ENCODE measurements at places on chromosomes 12 and 14.
A peak's percentile ranks its signal among the peaks of the same experiment; 100 is the strongest.

- no peak for DNase-seq
Observed at GRCh38 chr12:28253161-28253641, 62.9 kb downstream of the CCDC91 start.

- DNase-seq, result no peak
Observed at GRCh38 chr14:22597771-22598098, 365 bp upstream of the ABHD4 start.

- DNase-seq, result no peak
Observed at GRCh38 chr12:107983756-107984472, 145.2 kb upstream of the WSCD2 start.

- DNase-seq, result no peak
Observed at GRCh38 chr14:61911574-61911973, 149.4 kb downstream of the SNAPC1 start.

- DNase-seq, result no peak
Observed at GRCh38 chr14:68229423-68230100, 410.0 kb downstream of the RAD51B start.

- DNase-seq, result no peak
Observed at GRCh38 chr12:62748941-62749468, 185.9 kb downstream of the PPM1H start.

- no peak for DNase-seq
Observed at GRCh38 chr12:4829161-4829792, 80.4 kb upstream of the KCNA1 start.

DNA sequence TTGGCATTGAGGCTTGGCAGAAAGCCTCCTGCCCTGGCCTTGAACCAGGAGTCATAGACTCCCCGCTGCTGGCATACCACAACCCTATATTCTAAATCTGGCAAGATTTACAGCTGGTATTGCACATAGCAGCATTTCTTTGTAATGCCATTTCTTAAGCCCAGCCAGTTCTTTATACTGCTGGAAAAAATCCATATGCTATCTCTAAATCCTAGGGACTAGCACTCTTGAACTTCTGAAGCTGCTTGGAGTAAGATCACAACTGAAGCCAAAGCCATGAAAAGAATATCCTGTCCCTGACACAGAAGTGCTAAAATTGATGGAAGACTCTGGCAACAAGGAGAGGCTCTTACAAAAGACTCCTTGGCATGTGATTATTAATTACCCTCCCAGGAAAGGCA lies 89.3 kb downstream of the KCNC2 start:
- DNase-seq, result peak; percentile 10

- no peak for DNase-seq
Observed at GRCh38 chr14:54465654-54466053, 23.1 kb downstream of the GMFB start.

DNA sequence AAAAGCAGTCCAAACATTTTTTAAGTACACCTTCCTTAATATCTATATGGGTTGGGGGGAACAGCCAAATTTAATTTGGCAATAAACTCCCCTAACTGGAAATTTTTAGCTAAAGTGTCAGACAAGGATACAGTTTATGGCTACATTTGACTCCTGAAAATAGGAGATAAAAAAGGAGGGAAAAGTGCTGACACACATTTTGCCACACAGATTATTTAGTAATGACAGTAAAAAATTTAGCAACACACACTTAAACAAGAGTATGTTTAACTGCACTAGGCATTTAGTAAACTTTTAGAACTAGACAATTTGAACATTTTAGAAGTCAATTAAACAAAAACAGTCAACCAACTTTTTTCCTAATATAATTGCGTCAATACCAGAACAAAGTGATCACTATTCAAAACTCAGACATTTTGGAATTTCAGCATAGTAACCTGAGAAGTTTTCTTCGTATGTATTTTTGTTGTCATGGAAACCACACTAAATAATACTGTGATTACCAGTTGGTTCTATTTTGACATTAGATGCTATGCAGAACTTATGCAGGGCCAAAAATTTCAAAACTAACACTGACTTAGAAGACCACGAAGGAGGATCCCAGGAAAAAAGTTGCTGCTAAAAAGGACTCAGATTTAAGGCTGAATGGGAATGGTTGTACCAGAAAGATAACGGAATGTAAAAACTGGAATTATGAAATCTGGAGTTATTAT lies 13.4 kb downstream of the GMFB start:
- no peak for DNase-seq

DNA sequence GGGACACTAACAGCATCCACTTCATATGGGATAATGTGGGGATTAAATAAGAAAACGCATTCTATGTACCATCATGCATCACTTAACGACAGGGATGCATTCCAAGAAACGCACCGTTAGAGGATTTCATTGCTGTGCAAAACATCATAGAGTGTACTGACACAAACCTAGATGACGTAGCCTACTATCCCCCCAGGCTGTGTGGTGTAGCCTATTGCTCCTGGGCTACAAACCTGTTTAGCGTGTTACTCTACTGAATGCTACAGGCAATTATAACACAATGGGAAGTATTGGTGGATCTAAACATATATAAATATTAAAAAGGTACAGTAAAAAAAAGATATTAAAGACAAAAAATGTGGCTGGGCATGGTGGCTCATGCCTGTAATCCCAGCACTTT lies 230.6 kb downstream of the KSR2 start:
- DNase-seq, result no peak

DNA sequence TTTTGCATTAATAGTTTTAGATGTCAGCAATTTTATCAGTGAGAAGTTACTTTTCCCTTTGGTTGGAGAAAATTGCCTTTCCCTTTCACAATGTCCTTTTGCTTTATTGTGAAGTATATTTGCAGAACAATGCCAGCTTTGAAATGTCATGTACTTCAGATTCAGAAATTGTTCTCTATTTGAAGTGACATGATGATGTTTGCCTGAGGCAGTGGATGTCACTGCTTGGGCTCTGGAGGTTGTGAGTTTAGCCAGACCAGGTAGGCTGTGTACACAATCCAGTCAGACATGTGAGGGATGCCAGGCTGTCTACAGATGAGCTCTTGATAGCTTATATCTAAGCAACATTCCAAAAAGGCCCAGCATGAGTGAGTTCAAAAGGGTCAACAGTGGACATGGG lies 451.9 kb upstream of the FBXO33 start:
- no peak for DNase-seq

- DNase-seq, result peak; percentile 40
Observed at GRCh38 chr12:14416658-14417057, 51.2 kb downstream of the ATF7IP start.

DNA sequence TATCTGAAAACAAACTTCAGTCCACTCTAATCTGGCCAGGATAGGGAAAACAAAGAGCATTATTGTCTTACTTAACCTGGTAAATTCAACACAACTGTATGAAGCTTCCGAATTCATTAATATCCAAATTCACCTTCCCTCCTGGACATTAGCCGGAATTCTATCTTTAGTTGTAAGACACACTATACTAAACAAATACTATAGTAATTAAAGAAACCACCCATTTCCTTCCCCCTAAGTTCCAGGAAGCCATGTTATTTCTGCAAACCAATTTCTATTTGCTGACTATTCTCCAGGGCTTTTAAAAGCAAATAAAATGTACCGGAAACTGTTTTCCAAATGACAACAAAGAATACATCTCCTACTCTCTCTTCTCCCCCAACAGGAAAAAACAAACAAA lies 122.7 kb upstream of the MDM1 start:
- DNase-seq, result no peak
